ENCODE measurements at places on chromosomes 1 and 21.

DNA sequence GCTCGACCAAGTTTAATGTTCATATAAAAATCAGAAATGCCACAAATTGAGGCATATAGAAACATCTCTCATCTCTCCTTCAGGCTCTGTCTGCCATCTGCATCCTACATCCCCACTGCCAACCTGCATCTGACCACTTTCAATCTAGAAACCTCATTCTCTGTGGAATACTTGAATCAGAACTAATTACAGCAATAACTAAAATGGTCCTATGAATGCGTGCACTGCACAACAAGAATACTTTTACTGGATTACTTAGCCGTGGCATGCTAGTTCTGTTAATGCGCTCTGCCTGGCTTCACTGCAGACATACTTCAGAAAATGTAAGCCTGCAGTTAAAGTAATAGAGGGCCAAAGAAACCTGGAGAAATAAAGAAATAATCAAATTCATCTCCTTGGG is 89.8 kb upstream of the NR5A2 start:
- no peak for DNase-seq

- DNase-seq: no peak
These were observed 2.7 kb downstream of the CCDC24 start for GRCh38 chr1:43994071-43994470.

- no peak for DNase-seq
These were observed 24.6 kb upstream of the CLCA4 start for GRCh38 chr1:86522240-86522639.

DNA sequence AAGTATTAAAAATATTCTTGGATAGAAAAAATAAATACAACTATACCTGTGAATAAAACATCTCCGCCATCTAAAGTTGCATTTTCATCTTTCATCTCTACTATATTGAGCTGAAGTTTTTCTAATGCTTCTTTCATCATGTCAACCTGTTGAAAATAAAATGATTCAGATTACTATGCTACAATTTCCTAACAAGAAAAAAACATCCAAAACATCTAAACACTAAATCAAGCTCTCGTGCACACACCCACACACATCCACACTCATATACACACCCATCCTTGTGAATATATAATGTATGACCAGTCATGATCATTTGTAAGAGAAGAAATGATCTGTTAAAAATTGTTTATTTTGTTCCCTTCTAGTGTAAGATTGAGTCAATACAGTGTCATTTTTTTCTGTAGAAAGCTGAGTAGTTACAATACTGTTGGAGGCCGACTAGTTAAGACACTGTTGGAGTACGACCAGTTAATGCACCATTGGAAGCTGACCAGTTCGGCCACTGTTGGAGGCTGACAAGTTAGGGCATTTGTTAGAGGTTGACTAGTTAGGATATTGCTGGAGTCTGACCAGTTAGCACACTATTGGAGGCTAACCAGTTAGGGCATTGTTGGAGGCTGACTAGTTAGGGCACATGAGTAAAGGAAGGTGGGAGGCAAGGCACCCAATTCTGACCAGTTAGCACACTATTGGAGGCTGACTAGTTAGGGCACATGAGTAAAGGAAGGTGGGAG is 82.4 kb upstream of the BCL10 start:
- no peak for DNase-seq

- DNase-seq: no peak
These were observed 14.1 kb downstream of the MYOCOS start for GRCh38 chr1:171636141-171636540.

DNA sequence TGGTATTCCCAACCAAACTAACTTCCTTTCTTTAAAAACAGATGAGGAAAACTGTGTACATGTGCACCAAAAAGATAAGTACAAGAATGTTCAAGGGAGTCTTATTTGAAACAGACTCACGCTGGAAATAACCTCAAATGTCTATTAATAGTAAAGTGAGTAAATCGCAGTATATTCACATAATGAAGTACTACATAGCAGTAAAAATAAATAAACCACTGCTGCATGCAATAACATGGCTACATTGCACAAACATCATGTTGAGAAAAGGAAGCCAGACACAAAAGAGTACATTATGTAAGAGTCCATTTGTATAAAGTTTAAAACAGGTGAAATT is 5.2 kb upstream of the DENND2D start:
- DNase-seq: no peak

GRCh38 chr1:160855181-160855981 is 7.3 kb downstream of the CD244 start:
- no peak for DNase-seq

GRCh38 chr1:222790115-222790514 is 24.7 kb upstream of the DISP1 start:
- no peak for DNase-seq

DNA sequence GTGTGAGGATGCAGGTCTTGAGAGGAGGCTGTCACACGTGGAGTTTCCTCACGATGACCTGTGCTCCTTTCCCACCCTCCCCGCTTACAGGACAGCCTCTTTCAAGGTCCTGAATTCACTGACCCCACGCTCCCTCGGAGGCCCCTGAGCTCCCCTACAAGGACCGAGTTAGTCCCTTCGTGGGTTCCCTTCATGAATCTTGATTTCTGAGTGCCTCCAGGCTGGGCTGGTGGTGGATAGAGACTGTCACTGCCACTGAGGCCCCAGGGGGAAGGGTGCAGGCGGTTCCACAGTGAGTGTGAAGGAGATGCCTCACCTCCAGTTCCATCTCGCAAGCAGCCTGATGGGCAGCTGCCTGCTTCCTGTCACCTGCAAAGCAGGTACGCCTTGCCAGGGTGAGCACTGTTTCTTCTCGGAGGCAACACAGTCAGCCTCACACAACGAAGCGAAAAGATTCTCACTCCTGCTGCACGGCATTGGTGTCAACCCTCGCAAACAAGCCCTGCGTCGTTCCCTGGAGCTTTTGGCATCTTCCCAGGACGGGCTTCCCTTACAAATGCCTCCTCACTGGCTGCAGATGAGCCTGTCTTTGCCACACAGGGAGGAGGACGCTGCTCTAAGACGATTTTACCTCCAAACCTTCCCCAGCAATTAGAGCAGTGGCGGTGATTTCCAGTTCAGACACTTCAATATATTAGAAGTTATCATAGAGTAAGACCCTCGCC is 26.7 kb upstream of the PCP4 start:
- DNase-seq: no peak

DNA sequence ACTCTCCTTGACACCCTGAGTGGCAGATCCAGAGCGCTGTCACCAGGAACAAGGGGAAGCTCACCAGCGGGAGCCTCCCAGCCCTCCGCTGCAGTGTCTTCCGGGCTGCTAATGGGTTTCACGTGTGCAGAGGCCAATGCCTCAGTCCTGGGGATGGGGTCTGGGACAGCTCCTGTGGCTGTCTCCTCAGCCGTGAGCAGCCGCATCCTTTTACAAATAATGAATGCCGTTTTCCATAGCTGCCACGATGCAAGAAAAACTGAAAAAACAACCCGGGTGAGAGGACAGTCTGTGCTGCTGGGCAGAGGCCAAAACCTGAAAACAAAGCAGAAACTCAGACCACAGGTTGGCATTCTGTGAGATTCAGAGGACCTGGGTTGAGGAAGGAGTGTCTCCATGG is 212.2 kb upstream of the RAB4A start:
- no peak for DNase-seq

DNA sequence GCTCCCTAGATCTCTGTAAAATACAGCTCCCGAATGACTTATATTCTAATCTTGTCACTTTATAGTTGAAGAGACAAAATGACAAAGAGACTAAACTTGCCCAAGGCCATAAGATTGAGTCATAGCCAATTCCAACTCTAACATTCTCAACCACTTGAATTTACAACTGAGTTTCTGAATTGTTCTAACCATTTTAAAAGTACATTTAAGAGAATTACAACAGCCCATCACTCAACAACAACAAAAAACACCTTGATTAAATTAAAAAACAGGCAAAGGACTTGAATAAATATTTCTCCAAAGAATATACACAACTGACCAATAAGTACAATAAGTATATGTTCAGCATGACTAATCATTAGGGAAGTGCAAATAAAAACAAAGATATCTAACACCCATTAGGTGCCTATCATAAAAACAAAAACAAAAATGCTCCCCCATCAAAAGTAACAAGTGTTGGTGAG is 8.7 kb upstream of the ADCY10 start:
- no peak for DNase-seq

DNA sequence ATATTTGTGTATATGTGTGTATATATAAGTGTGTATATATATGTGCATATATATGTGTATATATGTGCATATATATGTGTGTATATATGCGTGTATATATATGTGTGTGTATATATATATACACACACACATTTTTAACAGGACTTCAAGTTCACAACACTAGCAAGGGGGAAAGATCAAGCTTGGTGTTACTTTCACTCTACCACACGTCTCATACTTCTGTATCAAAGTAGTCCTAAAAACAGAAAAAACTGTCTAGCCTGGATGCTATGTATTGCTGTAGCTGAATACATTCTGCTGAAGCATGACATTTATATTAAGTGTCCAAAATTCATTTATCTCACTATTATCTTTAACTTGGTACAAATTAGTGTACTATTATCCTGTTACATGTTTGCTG is 17.9 kb upstream of the ATP6V1G3 start:
- no peak for DNase-seq

DNA sequence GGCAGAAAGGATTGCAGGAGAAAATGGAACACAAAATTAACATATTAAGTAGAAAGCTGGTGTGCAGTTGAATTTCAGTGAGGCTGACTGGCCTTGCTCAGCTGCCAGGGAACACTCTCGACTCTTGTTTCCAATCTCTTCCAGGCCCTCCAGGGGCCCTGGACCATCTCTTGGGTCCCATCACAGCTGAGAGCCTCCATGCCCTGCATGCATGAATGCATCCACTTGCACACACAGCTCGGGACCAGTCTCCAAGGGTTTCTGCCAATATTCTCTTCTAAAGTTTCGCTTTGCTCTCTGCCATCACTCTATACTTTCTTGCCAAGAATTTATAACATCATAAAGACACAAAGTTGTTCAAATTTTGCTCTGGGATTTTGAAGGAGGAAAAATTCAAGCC is 200.3 kb downstream of the DSCAM start:
- no peak for DNase-seq

- no peak for DNase-seq
These were observed 564.7 kb downstream of the PTPRU start for GRCh38 chr1:29801003-29801402.

GRCh38 chr1:98051065-98051675 is 130.3 kb upstream of the DPYD start:
- peak; percentile 20 for DNase-seq

- DNase-seq: no peak
These were observed 10.6 kb upstream of the OLIG2 start for GRCh38 chr21:33015096-33015495.

DNA sequence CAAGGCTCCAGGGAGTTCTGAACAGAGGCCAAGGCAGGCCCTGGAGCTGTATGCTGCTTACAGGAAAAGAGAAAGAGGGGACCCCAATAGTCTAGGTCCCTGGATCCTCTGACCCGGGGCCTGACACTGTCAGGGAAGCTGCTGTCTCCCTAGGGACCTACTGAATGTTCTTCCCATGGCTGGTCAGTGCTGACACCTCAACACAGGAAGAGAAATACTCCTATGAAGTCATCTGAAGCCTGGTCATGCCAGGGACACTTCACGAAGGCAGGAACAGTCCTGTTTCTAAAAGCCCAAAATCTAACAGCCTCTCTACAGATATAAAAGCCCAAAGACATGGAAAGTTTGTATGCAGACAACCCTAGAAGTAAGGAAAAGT is 1.7 kb upstream of the LAD1 start:
- no peak for DNase-seq

DNA sequence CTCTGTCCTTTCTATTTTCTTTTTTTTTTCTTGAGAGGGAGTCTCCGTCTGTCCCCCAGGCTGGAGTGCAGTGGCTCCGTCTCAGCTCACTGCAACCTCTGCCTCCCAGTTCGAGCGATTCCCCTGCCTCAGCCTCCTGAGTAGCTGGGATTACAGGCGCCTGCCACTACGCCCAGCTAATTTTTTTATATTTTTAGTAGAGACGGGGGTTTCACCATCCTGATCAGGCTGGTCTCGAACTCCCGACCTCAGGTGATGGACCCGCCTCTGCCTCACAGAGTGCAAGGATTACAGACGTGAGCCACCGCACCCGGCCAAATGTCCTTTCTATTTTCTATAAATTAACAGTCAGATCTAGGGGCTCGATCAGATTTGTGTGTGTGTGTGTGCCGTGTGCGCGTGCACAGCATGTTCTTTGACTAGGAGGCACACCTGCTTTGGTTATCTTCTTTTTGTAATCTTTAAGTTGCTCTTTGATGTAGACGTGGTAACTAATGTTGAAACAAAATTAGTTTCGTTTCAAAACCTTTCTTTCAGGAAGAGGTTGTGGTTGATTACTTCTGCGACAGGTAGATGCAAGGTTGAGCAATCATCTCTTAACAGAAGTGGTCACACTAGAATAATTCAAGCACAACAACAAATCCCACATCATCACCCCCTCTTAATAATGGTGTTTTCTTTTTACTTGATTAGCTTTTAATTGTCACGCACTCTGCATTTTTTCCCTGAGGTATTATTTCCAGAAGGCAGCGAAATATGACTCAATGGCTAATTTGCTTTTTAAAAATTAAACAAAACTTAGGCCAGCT is 779 bp upstream of the DEGS1 start:
- peak; percentile 24 for DNase-seq

GRCh38 chr1:211526101-211526500 is 34.1 kb upstream of the RD3 start:
- DNase-seq: no peak

GRCh38 chr1:22591576-22591975 is 28.3 kb downstream of the EPHA8 start:
- DNase-seq: no peak

DNA sequence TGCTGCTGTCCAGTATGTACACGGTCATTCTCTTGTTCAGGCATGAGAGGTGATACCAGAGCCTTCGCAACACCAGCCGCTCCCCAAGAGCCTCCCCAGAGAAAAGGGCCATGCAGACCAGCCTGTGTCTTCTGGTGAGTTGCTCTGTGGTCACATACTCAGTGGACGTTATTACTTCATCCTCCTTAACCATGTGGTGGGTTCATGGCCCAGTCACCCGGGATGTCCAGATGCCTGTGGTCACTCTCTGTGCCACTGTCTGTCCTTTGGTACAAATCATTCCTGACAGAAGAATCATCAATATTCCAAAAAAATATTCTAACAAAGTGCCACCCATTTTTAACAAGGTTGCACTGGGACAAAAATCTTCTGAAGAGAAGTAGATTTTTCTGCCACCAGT is 8.8 kb upstream of the ZNF124 start:
- DNase-seq: no peak

DNA sequence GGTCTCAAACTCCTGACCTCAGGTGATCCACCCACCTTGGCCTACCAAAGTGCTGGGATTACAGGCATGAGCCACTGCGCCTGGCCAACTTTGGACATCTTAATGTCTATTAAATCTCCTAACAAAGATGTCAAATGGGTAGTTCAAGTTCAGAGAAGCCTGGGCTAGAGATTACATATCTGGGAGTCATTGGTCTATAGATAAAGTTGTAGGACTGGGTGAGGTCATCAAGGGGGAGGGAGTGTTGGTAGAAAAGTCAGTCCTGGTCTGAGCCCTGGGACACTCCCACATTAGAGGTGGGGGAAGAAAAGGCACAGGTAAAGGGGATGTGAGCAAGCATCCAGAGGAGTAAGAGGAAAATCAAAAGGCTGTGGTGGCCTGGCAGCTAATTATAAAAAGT is 6.6 kb downstream of the UBIAD1 start:
- DNase-seq: no peak

GRCh38 chr1:153260585-153261280 is 1.2 kb downstream of the LORICRIN start:
- DNase-seq: peak; percentile 14

- no peak for DNase-seq
These were observed 4.9 kb upstream of the MAPKAPK2 start for GRCh38 chr1:206679738-206680211.

GRCh38 chr21:38438462-38438893 is 59.8 kb downstream of the ERG start:
- no peak for DNase-seq

GRCh38 chr1:74609810-74610371 is 63.7 kb downstream of the ERICH3 start:
- no peak for DNase-seq

Measured in activated naive CD4-positive, alpha-beta T cell (primary cell).